NCI-H460 (cell line): ENCODE measurements at places on chromosomes 12 and 14. TPM values are rescaled to one million over a fixed set of nuclear protein-coding genes. Genes with fewer than 3 reads are reported as not detected.
A peak's percentile ranks its signal among the peaks of the same experiment; 100 is the strongest.

DNA sequence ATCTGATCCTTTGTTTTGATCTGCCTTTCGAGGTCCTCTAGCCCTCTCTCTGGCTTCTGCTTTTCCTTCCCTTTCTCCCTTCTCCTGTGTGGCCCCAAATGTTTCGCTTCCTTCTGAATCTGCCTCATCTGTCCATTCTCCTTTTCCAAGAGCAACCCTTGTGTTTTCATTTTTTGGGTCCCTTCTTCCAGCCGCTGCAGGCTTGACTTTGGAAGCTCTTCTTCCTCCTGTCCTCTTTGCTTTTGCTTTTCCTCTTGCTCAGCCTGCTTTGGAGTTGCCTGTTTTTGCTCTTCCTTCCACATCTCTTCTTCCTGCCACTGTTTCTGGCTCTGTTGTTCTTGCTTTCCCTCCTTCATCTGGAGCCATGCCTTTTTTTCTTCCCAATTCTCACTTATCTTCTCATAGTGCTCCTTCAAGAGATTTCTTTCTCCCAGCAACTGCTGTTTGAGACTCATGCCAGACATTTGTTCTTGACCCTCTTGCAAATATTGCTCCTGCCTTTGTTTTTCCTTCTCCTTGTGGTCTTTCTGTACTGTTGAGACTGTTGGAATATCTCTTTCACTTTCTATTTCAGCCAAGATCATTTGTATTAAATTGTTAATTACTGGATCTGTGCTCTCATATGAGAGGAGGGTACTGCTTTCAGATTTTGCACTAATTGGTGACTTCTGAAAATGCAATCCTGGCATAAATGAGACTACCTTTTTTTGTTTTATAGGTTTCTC lies 42.4 kb downstream of the FAM186A start:
- no peak for DNase-seq

- no peak for DNase-seq
Observed at GRCh38 chr14:89386212-89386886, 30.7 kb downstream of the FOXN3 start.

Gene KIF26A
- 38.7 and 46.6 TPM in 2 replicates for total RNA-seq

GRCh38 chr12:130320536-130320935 lies 17.2 kb upstream of the PIWIL1 start:
- no peak for DNase-seq

Gene MSRB3
- total RNA-seq, result 16.2 and 16.3 TPM in 2 replicates

DNA sequence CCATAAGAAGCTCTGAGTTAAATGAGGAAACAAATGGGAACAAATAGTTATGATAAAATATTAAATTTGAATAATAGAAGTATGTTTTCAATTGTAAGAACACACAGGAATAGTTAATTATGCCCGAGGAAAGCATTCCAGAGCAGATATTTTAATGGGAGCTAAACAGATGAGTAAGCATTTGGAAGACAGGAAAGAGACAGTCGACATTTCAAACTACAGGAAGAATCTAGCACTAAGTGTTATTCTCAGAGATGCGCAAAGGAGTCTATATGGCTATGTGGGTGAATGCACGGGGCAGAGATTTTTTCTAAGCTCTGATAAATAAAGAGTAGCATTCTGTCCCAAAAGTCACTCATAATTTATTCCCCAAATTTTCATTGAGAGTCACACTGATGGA lies 64.5 kb upstream of the SSTR1 start:
- no peak for DNase-seq

GRCh38 chr12:93847517-93848474 lies 170.6 kb downstream of the CRADD start:
- no peak for DNase-seq

Gene BEST3
- not detected in 2 replicates for total RNA-seq

DNA sequence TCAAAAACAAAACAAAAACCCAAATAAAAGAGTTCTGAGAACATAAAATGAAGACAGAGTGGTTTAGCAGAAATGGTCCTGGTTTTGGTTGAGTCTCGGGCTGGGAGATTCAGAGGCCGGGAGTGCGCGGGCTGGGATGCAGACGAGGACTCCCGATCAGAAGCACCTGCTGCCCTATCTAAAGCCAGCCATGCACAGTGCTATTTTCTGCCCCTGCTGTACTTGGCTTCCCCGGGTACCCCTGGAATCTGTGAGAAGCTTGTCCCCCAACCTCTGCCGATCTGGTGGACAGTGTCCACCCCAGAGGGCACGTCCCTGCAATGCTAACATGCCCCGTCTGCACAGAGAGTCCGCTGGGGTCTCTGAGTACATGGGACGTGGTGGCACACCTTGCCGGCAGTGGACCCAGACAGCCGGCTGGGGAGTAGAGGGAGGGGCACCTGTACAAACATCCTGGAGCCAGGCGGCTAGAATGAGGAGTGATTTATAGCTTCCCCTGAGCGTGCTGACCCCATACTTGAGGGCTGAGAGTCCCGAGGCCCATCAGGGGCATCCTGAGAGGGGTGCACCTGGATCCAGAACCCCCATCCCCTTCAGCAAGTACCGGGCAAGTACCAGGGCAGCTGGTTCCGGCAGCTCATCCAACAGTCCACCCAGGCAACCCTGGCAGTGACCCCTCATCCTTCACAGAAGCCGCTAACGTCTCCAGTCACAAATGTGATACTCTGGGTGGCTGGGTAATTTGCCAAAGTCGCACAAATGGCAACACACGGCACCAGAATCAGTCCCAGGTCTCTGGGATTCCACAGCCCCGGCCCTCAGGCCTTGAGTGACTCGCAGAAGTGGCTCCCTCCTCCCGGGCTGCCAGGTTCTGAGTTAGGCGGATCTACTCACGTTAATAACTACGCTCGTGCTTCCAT lies 37.1 kb downstream of the CHGA start:
- no peak for DNase-seq

- no peak for DNase-seq
Observed at GRCh38 chr14:104343690-104344640, 205.6 kb downstream of the KIF26A start.

DNA sequence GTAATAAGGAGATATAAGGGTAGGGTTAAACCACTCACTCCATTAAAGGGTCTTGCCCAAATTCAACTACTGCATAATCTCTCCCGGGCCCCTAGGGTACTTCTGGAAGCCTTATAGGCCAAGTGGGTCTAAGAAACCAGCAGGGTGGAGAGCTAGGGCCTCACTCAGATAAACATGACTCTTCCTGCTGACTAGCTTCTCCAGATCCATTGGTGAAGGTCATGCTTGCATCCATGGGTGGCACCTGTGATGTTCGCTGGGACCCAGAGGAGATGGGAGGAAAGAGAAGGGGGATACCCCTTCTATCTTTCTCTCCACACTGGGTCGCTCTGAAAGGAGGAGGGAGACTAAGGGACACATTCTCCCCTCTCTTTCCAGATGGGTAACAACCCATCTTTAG lies 36.1 kb upstream of the HIGD1C start:
- DNase-seq, result no peak

Gene SMCO2
- total RNA-seq, result 0.27 TPM in 1 of 2 replicates, not detected in the other

DNA sequence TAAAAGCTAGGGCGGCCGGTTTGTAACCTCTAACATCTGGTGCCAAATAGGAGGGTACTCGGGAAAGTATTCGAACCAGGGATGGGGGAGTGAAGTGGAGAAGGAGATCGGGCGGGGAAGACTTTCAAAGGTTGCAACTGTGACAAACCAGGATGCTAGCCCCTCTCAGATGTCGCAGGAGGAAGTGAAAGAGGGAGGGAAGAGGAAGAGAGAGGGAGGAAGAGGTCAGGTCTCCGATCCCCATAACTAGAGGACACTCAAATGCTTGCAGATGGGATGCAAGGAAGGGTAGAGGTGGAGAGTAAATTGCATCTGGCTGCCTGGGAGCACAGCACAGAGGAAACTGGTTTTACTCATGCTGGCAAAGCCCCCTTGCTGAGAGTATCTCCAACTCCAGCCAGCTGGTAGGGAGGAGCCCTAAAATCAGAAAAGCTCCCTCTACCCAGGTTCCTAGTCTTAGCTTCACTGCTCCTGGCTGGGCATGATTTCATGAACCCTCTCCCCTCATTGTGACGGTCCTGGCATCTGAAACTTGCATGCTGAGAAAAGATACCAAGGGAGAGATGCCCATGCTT lies 696.7 kb upstream of the TBX3 start:
- no peak for DNase-seq

DNA sequence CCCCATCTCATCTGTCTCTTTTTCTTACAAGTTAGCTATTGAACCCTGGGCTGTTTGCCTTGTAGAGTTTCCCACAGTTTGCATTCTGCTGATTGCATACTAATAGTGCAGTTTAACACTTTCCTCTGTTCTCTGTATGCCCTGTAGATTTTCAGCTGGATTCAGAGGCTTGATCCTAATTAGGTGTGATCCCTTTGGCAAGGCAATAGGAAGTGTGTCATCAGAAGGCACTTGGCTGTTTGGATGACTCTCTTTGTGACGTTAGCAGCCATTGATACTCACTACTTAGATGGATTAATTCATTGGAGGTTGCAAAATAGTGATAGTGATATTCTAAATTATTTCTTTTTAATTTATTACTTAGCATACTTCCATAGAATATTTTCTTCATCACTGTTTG lies 33.6 kb downstream of the FUT8 start:
- DNase-seq, result no peak

GRCh38 chr14:76781648-76782051 lies 20.4 kb downstream of the VASH1 start:
- no peak for DNase-seq

Gene SETD3
- total RNA-seq, result 54.3 and 60.5 TPM in 2 replicates

GRCh38 chr14:68291820-68292219 lies 472.2 kb downstream of the RAD51B start:
- DNase-seq, result no peak

- no peak for DNase-seq
Observed at GRCh38 chr12:54239620-54240019, 40.3 kb downstream of the CBX5 start.

DNA sequence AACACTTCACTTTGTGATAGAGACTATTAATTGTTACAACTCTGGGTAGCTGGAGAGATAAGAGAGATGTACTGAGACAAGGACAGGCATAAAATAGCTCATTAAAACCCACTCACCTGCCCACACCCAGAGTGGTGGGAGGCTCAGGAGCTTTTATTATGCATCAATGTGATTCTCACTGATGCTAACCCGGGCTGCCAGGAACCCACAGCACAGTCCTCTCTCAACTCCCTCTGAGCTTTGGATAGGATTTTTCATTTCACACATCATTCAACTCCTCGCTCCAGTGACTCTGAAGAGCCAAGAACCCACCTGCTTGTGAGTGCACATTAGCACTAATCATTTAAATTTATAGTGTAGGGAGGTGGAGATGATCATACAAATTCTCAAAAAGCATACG lies 827.9 kb downstream of the FLRT2 start:
- no peak for DNase-seq

DNA sequence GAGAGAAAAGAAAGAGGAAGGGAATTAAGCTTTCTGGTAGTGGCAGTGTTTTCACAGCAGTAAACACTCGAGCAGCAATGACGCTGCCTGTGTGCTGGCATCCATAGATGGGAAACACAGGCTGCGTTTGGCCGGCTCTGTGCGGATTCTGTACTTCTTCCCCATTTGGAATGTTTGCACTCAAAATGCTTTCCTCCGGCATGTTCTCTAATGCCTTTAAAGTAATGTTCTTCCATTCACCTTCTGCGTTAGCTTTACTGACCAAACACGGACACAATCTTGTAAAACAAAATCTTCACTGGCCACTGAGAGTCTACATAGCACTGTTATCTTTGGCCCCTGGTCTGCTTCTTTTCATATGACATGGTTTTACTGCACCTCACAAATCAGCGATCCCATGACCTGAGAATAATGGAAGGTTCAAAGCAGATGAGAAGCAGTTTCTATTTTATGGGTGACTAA lies 31.4 kb downstream of the DCP1B start:
- no peak for DNase-seq

GRCh38 chr14:100063314-100063941 lies 1.8 kb upstream of the EVL start:
- no peak for DNase-seq

Gene KRT77
- not detected in 2 replicates for total RNA-seq

DNA sequence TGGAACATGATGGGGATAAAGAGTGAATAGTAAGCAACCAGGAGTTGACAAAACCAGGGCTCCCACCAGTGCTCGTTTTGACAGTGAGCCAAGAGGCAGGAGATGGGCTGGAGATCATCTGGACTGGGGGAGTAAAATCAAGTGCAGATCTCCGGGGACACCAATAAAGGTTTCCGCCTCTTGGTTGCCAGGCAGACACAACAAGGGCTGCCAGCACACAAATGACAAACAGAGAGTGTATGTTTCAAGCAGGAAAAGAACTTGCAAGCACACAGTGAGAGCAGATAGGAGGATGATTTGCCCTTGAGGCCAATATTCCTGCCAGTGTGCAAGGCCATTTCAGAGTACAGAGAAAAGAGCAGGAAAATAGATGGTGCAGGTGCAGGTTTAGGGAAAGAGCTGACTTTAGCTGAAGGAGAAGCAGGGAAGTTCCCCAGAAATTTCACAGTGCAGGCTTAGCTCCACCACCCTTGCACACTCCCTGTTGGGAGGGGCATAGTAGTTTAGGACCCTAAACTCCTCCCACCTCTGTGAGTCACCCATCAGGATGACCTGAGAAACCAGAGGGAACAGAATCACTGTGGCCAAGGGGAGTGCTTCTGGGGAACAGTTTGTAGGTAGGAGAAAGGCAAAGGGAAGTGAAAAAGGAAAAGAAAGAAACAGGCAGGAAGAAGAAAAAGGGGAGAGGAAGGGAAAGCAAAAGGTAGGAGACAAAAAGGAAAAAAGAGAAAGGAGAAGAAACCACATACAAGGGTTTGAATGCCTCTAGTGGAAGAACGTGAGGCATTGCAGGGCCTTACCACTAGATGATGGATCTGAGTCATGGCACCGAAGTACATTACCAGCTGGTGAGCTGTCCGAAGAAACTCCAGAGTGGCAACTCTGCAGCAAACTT lies 404.4 kb downstream of the SLC6A15 start:
- peak; percentile 50 for DNase-seq

DNA sequence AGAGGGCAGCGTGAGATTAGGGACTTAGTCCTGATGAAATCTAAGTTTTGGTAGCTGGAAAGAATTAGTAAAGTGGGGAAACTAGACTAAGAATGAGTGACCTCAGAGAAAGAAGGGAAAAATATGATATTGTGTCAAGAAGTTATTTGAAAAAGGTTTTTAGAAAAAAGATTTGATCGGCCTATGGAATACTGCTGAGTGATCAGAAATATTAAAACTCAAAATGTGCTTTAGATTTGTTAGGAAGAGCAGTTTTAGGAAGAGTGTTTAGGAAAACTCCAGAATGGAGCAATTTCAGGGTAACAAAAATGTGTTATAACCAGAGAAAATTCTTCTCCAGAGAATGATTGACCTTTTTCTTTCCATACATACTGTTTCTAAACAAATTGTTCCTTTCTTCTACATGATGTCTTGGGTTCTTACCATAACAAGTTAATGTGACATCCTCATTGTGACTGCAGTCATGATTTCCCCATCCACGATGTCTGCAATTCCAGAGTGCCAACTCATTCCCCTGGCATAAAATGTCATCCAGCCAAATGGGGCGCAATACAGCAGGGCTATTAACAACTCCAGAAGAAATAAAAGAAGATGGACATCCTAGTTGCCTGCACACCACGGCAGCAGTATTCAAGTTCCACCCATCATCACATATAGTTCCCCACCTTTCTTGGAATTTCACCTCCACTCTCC lies 11.8 kb downstream of the CD163L1 start:
- DNase-seq, result peak; percentile 51
